ENCODE measurements at places on chromosomes 16 and 17.

DNA sequence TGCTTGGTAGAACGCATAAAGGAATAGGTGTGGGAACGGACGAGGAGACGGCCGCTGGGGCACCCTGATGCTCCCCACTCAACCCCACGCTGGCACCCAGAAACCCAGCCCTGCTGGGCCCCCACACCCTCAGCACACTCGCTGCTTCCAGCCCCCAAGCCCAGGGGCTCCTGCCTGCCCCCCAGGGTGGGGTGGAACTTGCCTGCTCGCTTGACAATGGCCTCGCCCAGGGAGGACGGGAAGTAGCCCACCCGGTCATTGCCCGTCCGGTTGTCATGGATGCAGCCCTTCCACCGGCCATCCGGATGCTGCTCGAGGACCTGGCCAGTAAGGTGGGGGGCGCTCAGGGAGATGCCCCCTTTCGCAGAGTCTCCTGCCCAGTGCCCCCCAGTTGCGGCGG, 9.9 kb downstream of the CASKIN1 start:
- DNase-seq, result no peak

GRCh38 chr16:87216148-87216840, 100.9 kb downstream of the C16orf95 start:
- DNase-seq, result no peak

GRCh38 chr16:70470927-70471341, 16.5 kb downstream of the FCSK start:
- no peak for DNase-seq

- no peak for DNase-seq
These were observed 115.9 kb upstream of the RBFOX1 start for GRCh38 chr16:7216719-7217118.

GRCh38 chr17:37089956-37090355, 141.2 kb downstream of the AATF start:
- DNase-seq, result peak; percentile 51

GRCh38 chr17:76410328-76410965, 26.0 kb downstream of the SPHK1 start:
- DNase-seq, result no peak

- DNase-seq, result no peak
These were observed 143.8 kb downstream of the IRX3 start for GRCh38 chr16:54142787-54143186.

DNA sequence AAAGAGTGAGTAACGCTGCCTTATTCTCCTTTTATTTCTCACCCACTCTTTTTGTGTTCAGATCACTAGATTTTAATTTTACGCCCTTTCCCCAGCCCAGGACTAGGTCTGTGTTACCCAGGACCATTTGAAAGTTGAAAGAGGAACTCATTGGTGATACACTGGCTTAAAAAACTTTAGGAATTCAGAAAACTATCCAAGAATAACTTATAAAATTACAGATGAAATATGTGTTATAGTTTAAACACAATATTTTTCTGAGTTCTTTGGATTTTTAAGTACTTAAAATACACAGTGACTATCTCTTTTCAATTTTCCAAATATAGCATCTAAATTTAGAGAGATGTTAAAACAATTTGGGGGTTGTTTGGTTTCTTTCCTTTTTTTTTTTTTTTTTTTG, 385.2 kb downstream of the CDH13 start:
- no peak for DNase-seq

DNA sequence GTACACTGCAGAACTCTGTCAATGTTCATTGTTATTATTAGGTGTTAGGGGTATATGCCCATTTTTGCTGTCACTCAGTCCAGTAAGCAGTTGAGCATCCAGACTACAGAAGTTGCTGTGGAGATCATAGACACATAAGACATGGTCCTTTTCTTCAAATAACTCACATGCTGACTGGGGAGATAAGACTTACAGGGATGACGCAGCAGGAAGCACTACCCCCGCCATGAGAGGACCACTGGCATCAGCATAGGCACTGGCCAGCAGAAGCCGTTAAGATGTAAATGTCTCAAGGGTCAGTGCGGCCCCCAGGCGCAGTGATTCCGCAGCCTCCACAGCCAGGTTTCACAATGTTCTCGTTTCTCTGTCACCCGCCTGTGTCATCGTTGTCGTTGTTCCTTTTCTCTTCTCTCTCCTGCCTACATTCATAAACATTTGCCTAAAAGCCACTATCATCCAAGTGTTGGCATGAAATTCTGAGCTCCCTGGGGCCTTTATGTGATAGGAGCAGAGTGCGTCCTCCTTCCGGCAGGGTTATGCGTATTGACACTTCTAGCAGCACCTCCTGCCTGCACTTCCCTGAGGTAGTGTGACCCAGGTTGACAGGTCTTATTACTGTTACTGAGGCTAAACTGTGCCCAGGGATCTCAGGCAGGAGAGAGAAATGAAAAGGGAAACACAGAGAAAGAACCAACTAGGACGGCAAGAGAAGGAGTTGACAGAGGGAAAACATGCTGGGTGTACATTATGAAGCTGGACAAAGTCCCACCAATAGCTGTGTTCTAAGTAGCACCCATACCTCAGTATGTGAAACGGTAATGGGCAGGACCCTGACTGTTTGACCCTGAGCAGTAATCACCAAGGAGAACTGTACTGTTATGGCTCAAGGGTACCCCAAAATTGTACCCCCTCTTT, 17.9 kb downstream of the TANGO6 start:
- no peak for DNase-seq

GRCh38 chr17:44102849-44103622, 20.4 kb downstream of the HDAC5 start:
- no peak for DNase-seq

GRCh38 chr16:67284699-67285646, 5.6 kb downstream of the PLEKHG4 start:
- DNase-seq, result no peak

DNA sequence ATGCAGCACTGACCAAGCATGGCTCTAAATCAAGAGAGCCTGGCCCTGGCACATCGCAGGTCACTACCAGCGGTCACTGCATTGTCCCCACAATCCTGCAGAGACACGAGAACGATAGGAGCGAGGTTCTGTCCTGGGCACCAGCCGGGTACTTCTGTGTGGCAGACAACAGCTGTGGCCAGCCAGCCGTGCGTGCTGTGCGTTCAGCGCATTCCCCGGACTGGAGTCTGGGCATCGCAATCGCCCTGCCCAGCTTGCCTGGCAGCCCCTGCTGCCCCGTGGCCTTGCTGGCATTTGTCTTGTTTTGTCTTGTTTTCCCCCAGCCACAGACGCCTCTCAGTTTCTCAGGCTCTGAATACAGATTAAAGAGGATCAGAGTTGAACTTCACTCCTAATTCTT, 33.9 kb downstream of the COTL1 start:
- no peak for DNase-seq

DNA sequence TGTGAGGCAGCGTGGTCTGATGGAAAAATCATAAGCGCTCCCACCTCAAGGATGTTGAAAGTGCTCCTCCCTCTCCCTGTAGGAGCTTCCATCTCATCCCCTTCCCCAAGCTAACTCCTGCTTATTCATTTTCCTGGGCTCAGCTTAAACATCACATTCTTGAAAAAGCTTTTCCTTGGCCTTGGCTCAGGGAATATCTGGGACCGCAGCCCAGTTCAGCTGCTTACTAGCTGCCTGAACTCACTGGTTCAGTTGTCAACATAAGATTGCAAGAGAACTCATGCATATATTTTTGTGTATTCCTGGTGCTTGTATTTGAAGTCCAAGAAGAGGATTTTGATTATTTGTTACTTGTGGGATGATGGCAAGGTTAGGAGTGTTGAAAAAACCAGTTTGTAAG, 91.5 kb downstream of the UTP18 start:
- no peak for DNase-seq

DNA sequence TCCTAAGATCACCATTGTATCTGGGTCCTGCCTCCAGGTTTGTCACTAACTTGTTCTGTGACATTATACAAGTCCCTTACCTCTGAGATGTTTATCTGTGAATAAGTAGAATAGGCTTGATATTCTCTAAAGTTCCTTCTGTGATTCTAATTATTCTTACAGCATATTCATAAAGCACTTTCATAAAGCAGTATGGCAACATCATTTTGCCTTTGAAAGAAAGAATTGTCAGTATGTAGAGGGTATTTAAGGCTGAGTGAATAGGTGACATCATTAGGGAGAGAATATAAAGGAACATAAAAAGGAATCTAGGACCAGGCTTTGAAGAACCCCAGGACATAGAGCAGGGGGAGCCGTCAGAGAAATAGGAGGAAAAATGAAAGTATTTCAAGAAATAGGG, 15.6 kb downstream of the VMP1 start:
- DNase-seq, result no peak

GRCh38 chr17:62965174-62965685, 805 bp upstream of the TANC2 start:
- DNase-seq, result peak; percentile 34

- DNase-seq, result no peak
These were observed 17.4 kb upstream of the OR1F1 start for GRCh38 chr16:3170440-3171180.

DNA sequence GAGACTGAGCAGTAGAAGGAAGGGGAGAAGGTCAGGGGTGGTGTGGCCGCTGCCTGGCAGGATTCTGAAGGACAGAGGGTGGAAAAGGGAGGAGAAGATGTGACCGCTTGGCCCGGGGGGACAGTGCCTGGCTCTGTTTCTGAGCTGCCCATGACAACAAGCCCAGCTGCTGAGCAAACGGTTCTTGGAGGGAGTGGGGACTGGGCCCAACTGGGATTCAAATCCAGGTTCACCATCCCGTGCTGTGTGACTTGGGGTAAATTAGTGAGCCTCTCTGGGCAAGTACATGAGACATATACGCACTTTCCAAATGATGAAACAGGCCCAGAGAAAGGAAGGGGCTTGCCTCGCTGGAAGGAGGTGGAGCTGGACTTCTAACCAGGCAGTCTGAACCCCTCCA, 23.3 kb downstream of the SEC14L5 start:
- no peak for DNase-seq

GRCh38 chr16:86390335-86390734, 120.0 kb upstream of the FOXF1 start:
- no peak for DNase-seq

- no peak for DNase-seq
These were observed 333.2 kb downstream of the SLC39A11 start for GRCh38 chr17:72759301-72759700.

GRCh38 chr17:63402431-63403212, 43.5 kb downstream of the CYB561 start:
- DNase-seq, result no peak

- no peak for DNase-seq
These were observed 38.6 kb upstream of the TOB1 start for GRCh38 chr17:50904518-50905459.

DNA sequence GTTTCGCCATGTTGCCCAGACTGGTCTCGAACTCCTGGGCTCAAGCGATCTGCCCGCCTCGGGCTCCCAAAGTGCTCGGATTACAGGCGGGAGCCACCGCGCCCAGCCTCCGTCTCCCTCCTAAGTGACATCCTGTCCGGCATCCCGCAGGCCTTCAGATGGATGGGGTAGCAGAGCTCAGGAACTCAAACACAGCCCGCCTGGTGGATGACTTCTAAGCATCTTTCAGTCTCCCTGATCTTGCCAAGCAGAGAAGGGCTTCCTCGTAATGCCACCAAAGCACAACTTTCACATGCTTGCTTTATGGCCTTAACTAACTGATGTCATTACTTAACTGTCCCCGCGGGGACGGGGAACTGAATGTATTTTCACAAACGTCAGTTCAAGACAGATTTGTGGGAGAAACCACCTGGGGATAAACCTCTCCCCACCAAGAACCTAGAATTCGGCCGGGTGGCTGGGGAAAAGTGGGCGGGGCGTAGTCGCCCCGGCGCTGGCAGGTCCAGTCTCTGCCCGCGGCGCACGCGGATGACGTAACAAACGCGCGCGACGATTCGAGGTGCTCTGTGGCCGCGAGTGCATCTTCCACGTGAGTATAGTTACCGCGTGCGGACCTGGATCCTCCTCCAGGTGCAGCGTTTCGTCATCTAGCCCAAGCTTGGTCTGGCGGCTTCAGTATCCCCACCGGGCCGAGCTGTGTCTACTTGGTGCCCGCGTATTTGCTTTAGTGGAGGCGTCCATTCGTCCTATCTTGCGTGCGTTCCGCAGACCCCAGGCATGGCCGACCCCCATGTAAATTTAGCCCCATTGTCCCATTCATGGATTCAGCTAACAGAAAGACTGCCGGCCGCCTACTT, at the start of gene PFAS:
TSS of gene PFAS (plus strand) at position 539 of the 857 bp plus-strand sequence. CDS start 4,649 bp downstream, outside the sequence.
- peak; percentile 91 for DNase-seq

- no peak for DNase-seq
These were observed 51.5 kb downstream of the CPPED1 start for GRCh38 chr16:12752159-12752558.

DNA sequence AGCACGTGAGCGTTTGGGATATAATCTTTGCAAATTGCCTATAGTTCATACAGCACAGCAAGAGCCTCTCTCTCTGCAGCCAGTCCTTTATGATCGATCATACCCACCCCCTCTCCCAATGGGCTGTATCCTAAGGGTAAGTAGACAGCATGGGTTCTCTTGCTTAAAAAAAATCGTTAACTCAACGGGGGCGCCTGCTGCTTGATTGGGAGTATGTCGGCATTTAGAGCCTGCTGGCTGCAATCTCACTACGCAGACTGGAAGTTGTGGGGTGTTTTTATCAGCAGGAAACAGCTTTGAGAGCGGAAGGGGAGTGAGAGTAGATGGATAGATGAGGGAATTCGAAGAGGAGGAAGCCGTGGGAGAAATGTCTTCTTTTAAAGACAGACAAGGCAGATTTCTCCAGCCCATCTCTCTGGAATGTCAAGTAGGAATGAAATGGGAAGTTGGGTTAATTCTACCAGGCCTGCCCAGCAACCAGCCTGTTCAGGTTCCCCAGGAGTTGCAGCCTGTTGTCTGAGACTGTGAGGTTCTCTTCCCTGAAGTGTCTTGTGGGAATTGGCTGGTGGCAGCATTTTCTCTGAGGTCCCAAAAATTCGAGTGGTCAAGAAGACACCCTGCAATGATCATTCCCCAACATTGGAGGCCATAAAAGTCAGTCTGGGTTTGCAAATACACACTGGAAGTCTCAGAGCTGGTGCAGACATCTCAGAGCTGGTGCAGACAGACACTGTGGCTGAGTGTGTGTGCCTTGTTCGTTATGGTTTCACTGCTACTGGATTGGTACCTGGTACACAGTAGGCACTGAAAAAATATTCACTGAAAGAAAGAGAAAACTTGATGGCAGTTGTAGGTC, 65.6 kb downstream of the PRKCB start:
- no peak for DNase-seq

GRCh38 chr17:63291258-63291657, 154.8 kb downstream of the CYB561 start:
- no peak for DNase-seq

DNA sequence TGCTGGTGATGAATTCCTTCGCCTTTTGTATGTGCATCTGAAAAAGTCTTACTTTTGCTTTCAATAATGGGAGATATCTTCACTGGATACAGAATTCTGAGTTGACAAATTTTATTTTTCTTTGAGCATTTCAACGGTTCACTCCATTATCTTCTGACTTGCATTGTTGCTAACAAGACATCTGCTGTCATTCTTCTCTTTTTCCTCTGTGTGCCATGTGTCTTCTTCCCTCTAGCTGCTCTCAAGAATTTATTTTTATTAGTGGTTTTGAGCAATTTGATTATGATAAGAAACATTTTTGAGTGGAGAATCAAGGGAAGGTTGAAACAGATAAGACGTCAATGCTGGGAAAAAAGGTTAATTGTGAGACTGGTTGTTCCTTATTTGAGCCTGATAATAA, 471.8 kb downstream of the CDH13 start:
- DNase-seq, result no peak

Measured in T-helper 22 cell (primary cell).